Stimulated activated CD8-positive, alpha-beta memory T cell treated with anti-CD3 and anti-CD28 coated beads, Interleukin-7, amount 100 ng/mL, for 24 hours (primary cell): ENCODE measurements at places on chromosomes 13 and 19.

- peak; percentile 5 for DNase-seq
Observed at GRCh38 chr13:110616103-110617101, 1.1 kb downstream of the NAXD start.

GRCh38 chr13:67023130-67023876, 206.8 kb downstream of the PCDH9 start:
- DNase-seq, result no peak

- no peak for DNase-seq
Observed at GRCh38 chr19:5562280-5562679, 5.5 kb downstream of the TINCR start.

GRCh38 chr13:35675651-35676050, 199.2 kb upstream of the MAB21L1 start:
- no peak for DNase-seq

DNA sequence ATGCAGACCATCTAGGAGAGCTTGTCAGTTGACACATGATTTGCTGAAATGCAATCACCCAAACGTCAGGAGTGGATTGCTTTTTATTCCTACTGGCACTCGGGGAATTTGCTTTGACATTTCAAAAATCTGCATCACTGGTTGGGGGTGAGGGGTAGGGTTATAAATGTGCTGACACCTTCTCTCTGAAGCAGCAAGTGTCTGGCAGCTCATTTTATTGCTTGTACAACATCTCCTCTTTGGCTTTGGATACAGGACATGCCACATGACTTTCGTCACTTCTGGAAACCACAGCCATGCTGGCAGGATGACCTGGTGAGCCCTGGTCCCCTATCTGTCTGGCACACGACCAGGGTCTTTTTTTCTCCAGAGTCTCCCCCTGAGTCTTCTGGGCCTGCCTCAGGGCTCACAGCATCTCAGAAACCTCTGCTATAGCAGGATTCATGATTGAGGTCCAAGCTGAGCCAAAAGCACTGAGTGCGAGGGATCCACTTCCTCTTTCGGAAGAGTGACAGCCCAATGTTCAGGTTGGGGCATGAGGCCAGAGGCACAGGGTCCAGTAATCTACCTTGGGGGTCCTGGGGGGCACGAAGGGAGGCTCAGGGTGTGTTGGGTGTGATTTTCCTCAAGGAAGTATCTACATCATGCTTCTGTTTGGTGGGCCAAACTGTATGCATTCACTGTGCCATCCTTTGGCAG, 60.1 kb downstream of the HSPH1 start:
- no peak for DNase-seq

DNA sequence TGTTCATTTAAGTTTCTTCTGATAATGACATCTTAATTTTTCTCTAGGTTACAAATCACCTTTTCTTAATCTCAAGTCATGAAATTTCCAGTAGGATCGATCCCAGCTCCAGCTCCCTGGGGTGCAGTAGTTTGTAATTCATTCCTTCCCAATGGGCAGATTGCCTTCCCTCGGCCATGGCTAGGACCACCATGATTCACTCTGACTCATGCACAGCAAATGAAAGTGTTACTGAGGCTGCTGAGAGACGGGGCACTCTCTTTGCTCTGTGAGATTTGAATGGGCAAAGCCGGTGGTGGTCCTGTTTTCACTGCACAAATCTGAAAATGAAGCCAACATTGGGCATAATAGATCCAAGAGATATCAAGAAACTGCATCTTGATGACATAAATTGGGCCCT, 202.8 kb upstream of the IRS2 start:
- no peak for DNase-seq

GRCh38 chr19:56097776-56098175, 23.3 kb downstream of the ZNF787 start:
- no peak for DNase-seq

GRCh38 chr13:111359237-111359915, 38.9 kb downstream of the TEX29 start:
- no peak for DNase-seq

DNA sequence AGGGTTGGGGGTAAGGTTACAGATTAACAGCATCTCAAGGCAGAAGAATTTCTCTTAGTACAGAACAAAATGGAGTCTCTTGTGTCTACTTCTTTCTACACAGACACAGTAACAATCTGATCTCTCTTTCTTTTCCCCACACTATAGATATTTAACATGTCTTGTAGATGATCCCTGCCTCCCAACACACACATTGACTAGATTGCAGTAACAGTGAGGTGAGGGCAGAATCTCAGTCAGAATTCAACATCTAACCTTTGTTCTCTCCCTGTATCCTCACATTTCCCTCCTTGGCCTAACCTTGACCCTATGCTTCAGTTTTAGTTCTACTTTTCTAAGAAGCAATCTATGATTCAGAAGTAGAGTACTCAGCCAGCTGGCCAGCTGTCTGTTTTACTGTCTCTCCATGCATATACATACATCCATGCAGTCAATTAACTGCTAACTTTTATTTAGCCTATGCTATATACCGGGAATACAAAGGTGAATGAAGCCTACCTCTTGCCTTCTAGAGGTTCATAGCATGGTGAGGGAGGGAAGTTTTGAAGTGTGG, 18.1 kb downstream of the DNAJC15 start:
- DNase-seq, result no peak

GRCh38 chr13:83085186-83085900, 796.9 kb downstream of the SLITRK1 start:
- no peak for DNase-seq

DNA sequence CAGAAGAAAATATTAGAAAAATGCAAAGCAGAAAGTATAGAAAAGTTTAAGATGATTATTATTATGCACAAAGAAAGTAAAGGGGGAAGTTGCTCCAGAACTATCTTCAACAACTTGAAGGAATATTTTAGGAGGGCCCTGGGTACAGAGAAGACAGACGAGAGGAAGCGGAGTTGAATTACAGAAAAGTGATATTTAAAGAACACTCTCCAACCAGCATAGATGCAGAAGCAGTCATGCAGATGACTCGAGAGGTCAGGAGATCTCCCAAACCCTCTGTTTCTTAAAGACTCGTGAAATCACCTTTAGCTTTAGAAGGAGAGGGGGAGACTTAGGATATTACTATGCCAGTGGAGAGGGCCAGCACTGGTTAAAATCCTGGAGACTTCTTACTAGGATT, 8.5 kb upstream of the SHISA2 start:
- DNase-seq, result no peak

- no peak for DNase-seq
Observed at GRCh38 chr13:98537740-98538139, 39.2 kb downstream of the STK24 start.

GRCh38 chr19:54517483-54517882, 14.9 kb downstream of the LAIR2 start:
- DNase-seq, result peak; percentile 30

GRCh38 chr13:108574856-108575255, 54.6 kb upstream of the MYO16 start:
- DNase-seq, result no peak

DNA sequence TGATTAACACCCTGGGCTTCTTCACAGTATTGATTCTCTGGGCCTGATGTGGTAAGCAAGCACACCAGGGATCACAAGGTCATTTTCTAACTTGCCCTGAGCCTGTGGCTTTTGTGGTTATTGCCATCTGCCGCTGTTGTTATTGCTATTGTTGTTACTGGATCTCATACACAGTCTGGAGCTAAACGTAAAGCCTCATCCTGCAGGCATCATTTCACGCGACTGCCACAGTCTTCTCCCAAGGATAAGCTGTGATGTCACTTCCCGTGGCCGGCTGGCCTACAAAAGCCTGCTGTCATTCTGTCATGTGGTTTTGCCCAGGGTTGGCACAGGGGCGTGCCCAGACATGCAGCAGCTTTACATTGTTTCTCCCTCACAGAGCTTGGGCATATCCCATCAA, 154.0 kb upstream of the GPR12 start:
- DNase-seq, result no peak

- peak; percentile 16 for DNase-seq
Observed at GRCh38 chr13:79679334-79679733, 198.4 kb downstream of the NDFIP2 start.

GRCh38 chr13:111850976-111851375, 216.0 kb upstream of the SOX1 start:
- no peak for DNase-seq

- DNase-seq, result no peak
Observed at GRCh38 chr13:46106839-46107371, 2.1 kb upstream of the CPB2 start.

DNA sequence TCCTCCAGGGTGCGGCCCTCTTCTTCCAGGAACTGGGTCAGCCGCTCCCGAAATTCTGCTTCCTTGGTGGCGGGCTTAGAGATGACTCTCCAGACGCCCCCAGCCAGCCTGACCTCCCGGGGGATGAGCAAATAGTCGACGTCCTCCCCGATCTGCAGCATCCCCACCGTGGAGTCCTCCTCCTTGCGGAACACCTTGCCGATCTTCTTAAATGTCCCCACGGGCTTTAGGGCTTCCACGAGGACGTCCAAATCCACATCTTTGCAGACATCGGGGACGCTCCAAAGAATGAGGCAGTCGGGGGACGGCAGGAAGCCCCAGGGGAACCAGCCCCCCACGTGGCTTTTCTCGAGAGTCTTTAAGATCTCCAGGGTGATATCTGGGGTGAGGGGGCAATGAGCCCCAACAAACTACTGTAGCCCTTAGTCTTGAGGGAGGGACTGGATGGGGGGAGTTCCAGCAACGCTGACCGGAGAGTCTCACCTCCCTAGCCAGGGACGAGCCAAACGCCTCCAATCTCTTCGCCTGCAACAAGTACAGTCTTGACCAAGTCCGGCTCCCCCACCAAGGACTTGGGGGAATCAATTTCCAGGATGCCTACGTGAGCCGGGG, 608 bp downstream of the CCDC8 start:
- no peak for DNase-seq

DNA sequence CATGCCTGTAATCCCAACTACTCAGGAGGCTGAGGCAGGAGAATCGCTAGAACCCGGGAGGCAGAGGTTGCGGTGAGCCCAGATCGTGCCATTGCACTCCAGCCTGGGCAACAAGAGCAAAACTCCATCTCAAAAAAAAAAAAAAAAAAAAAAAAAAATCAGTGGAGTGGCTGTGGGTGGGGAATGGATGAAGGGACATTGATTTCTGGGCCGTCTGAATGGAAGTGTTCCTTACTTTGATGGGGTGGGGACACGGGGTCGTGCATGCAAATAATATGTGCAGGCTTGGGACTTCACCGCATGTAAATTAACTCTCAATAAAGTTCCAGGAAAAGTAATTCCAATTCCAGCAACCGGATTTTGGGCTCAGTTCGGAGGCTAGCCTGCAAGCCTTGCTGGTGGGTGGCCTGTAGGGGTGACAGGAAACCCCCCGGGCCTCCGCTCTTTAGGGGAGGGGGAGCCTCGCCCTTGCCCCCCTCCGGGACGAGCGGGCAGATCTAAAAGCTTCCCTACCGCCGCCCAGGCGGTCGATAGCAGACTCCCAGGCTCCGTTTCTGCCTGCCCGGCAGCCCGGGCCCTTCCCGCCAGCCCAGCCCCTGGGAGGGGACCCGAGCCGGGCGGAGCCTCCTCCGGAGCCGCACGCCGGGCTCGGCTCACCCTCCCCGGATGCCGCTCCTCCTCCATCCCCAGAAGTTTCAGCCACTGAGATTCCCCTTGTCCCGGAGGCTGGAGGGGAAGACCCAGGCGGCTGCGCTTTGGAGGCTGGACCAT, 48.0 kb upstream of the ADGRE5 start:
- DNase-seq, result no peak

- no peak for DNase-seq
Observed at GRCh38 chr13:81473366-81473899, 1132.5 kb upstream of the SPRY2 start.

- no peak for DNase-seq
Observed at GRCh38 chr13:21088534-21088933, 27.1 kb upstream of the LATS2 start.

DNA sequence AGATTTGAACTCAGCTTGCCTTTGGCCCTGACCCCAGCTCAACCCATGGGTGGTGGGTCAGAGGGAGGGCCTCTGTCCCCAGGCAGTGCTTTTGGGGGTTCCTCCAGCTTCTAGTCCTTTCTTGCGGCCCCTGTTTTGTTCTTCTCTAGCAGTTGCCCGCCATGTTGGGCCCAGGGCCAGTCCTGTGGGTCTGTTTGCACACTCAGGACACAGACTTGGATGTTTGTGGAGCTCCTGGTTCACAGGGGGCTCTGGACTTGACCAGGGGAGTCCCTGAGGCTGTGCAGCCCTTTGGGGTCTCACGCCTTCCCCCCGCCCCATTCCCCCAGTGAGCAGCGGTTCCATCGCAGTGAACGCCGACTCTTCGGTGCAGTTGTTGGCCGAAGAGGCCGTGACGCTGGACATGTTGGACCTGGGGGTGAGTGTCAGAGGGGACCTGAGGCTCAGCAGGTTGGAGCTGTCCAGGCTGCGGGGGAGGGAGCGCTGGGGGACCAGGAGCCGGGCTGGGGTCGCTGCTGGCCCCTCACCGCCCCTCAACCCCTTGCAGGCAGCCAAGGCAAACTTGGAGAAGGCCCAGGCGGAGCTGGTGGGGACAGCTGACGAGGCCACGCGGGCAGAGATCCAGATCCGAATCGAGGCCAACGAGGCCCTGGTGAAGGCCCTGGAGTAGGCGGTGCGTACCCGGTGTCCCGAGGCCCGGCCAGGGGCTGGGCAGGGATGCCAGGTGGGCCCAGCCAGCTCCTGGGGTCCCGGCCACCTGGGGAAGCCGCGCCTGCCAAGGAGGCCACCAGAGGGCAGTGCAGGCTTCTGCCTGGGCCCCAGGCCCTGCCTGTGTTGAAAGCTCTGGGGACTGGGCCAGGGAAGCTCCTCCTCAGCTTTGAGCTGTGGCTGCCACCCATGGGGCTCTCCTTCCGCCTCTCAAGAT, 2.5 kb downstream of the ATP5F1D start:
- peak; percentile 72 for DNase-seq
